Sigmoid colon (tissue), 7 donors: ENCODE measurements at places on chromosomes 11 and 22. TPM values are rescaled to one million over a fixed set of nuclear protein-coding genes. Genes with fewer than 3 reads are reported as not detected.

Gene SPDYC
- total RNA-seq = not detected

Gene LBHD1
- total RNA-seq = 3.6 TPM

Gene ACRV1
- total RNA-seq = not detected

Gene PLAAT4
- 44.2 TPM for total RNA-seq

Gene OR56A1
- total RNA-seq = not detected

Gene FAM180B
- total RNA-seq = 0.36 TPM
